ENCODE measurements at places on chromosomes 7 and 10.

GRCh38 chr7:82623812-82624211 lies 180.2 kb upstream of the CACNA2D1 start:
- DNase-seq: no peak

- no peak for DNase-seq
Measured at GRCh38 chr10:20173046-20173445, 356.8 kb downstream of the PLXDC2 start.

- no peak for DNase-seq
Measured at GRCh38 chr7:38677981-38678697, 47.0 kb upstream of the AMPH start.

- no peak for DNase-seq
Measured at GRCh38 chr10:80322711-80323110, 33.3 kb upstream of the MAT1A start.

GRCh38 chr7:85480666-85481065 lies 293.8 kb upstream of the SEMA3D start:
- DNase-seq: no peak

DNA sequence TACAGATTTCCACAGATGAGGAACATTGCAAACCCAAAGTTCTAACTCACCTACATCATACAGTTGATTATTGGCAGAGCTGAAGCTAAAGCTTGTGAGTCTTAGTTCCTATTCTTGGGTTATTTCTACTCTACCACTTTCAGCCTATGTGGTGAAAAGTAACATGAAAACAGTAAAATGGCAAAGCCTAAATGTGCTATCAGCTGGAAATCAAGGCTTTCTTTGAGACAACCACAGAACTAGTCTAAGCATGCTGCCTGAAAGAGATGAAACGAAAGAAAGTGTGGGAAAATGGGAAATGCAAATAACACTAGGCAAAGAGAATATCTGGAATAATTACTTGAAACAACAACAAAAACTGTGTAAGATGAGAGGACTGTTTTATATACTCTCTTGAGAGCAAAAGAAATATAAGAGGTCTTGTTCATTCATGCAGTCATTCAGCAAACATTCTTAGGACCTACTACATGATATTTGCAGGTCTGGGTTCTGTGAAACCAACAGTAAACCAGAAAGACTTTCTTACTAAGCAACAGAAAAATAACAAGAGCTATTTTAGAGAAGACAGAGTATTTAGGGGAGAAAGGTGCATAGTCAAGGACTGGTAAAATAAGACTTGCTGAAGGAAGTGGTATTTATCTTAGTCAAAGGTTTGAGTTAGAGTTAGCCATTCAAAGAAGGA lies 437.1 kb downstream of the HTR7 start:
- DNase-seq: no peak

DNA sequence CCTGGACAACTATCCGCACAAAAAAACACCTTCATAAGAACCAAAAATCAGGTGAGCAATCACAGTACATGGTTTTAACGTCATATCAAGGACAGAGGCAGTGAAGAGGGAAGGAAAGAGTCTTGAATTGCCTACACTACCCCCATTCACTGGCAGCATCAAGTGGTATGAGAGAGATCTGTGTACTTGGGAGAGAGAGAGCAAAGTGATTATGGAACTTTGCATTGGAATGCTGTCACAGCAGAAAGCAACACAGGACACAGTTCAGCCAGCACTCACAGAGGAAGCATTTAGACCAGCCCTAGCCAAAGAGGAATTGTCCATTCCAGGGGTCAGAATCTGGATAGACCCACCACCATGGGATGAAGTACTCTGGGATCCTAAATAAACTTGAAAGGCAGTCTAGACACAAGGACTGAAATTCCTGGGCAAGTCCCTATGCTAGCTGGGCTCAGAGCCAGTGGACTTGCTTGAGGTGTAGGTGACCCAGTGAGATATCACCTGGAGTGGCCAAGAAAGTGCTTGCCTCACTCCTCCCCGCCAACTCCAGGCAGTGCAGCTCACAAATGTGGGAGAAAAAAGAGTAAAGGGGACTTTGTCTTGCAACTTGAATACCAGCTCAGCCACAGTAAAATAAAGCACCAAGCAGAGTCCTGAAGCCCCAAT lies 30.5 kb upstream of the SFTPD start:
- no peak for DNase-seq

DNA sequence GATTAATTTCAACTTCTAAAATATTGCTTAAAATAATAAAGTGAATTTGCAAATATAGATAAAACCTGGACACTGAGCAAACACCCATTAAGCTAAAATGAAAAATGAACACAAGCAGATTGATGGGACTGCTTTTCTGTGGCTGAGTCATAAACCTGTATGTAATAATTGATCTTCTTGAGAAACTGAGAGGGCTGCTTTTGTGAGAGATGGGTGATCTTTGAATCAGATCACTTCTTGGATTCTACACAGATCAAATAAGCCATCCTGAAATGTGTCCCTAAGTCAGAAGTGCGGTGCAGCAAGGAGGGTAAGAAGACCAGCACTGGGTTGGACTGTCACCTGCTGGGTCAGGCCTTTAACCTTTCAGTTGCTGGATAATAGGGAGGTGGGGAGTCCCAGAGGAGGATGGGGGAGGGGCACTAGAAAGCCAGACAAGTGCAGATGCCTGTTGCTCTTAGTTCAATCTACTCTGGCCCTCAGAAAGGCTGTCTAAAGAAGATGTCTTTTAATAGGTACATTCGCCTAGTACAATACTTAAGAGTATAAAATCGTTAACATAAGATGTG lies 178.2 kb upstream of the NAMPT start:
- DNase-seq: no peak

DNA sequence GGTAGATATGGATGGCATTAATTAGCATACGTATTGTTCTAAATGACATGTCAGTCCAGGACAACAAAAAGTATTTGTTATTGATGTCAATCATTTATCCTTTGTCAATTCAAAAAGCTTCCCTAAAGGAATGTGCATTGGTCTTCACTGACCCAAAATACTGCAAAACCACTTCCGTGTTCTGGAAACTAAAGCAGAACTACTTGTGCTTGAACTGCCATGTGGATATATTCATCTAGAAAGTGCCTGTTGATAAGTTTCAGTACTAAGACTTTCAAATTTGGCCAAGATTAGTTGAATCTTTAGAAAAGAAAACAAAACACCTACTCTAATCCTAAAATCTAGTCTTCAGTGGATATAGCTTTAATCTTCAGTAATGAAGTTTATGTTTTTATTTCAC lies 242.1 kb upstream of the PPP1R3A start:
- no peak for DNase-seq

- DNase-seq: no peak
Measured at GRCh38 chr10:13206546-13207443, 27.4 kb downstream of the UCMA start.

GRCh38 chr10:11046776-11047160 lies 29.1 kb downstream of the CELF2 start:
- DNase-seq: no peak

DNA sequence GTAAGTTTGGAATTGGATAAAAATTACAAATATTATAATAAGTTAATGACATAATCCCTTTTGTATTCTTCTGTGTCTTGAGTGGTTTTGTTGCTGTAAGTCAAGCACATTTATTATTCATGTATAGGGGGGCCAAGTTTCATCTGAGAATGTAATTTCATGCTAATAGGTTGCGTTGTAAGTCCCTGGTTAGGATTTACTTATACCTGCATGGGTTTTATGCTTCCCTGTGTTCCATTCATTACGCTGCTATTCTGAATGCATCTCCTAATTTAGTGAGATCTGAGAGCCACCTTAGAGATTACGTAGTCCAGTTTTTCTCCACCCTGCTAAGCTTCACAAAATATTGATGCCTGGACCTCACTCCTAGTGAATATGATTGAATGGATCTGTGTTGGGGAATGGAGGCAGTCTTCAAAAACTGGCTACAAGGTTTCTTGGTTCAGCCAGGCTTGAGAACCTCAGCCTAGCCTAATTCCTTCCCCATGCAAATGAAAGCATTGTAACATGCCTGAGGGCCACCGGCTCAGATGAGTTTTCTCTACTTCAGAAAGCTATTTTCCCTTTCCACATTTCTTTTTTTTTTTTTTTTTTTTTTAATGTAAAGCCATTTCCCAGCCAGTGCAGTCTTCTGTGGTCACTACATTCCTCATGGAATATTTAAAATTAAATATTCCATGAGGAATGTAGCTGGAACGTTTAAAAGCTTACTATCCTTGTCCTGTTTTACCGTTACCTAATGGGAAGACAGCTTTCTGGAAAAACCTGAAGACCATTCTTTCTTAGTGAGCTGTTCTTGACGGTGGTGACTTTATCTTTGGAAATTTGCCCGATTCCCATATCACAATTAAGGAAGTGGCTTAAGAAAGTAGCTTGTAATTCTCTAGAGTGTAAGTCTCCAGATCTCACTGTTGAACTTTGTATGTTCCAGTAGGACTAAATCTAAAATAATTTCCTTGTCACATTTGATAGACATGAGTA lies 16.0 kb downstream of the PAPSS2 start:
- no peak for DNase-seq

DNA sequence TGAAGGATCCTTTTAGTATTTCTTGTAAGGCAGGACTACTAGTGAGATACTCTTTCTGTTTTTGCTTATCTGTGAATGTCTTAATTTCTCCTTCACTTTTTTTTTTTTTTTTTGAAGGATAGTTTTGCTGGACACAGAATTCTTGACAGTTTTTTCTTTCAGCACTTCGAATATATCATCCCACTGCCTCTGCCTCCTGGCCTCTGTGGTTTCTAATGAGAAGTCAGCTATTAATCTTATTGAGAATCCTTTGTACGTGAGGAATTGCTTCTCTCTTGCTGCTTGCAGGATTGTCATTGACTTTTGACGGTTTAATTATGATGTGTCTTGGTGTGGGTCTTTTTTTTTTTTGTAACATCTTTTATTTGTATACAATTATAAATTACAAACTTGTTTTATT lies 12.6 kb upstream of the WAC start:
- no peak for DNase-seq

DNA sequence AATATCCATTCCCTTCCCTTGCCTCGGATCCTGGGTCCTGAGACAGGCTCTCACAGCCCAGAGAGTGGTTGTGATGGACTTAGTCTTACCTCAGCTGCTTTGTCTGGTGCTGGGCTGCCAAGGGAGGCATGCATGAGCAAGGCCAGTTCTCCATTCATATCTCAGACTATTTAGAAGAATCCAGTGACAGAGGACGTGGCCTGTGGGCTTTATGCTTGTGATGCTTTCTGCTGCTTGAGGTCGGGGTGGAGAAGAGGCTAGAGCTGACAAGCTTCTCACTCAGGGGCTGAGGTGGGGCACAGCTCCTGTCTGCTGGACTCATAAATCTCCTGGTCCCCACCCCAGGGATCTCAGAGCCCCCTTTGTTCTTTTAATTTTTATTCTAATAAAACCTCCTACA lies 66.8 kb downstream of the DNAJC12 start:
- DNase-seq: no peak

- no peak for DNase-seq
Measured at GRCh38 chr10:62723375-62723774, 81.1 kb upstream of the ADO start.

DNA sequence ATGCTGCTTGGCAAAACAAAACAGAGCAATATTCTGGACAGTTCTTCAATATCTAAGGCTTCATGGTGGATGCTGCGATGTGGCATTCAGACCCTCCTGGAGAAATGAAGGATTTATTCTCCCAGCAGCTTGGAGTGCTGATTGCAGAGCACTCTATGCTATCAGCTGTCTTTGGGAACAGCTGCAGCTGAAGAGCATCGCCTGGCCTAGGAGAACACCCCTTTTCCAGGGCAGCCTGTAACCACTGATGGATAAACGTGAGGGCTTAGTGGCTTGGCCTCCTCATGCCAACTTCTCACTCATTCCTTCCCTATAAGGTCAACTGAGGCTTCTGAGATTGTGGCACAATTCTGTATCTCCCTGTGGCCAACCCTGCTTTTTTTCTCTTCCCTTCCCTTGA lies 638.1 kb upstream of the CNTNAP2 start:
- no peak for DNase-seq

- DNase-seq: no peak
Measured at GRCh38 chr10:15863733-15864132, 3.4 kb upstream of the MINDY3 start.

- no peak for DNase-seq
Measured at GRCh38 chr10:12922117-12922900, 79.2 kb downstream of the CCDC3 start.

All from NCI-H446 (cell line).